GM03348 (cell line): ENCODE measurements at places on chromosomes 13 and 19.

DNA sequence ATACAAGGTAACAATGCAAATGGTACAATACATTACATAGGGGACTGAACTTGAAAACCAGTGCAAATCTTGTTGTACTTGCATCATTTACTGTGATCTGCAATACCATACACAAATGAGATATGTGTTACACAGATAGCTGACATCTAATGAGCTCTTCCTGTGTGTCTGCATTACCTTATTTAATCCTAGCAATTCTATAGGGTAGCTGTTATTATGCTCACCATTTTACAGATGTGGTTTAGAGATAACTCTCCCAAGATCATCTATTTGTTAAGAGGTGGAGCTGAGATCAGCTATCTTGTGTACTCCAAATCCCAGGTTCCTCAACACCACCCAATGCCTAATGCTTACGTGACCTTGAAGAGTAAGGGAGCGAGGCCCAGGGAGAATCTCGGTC is 21.4 kb upstream of the SERP2 start:
- no peak for DNase-seq

DNA sequence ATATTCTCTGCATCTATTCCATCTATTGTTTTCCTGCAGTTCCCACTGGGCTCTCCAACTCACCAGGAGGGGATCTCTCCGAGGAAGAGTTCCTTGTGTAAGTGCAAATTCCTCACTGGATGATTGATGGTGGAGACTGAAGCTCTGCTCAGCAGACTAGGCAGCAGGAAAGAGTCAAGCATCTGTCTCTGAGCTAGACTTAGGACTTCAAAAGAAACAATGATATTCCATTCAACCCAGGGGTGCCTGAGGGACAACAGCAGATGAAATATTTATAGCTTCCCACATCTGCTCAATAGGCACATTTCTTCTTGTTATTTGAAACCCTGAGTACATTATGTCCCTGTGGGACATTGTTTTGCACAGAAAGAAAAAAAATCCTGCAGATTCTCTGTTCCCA is at the start of the genes OR7A5 and OR7C1:
Gene OR7A5 (minus strand): TSS at position 175 of the 400 bp plus-strand sequence. CDS start 6,944 bp downstream, outside the sequence.
Gene OR7C1 (minus strand): TSS at position 175 of the 400 bp plus-strand sequence. CDS start 35,049 bp downstream, outside the sequence.
- DNase-seq: no peak

DNA sequence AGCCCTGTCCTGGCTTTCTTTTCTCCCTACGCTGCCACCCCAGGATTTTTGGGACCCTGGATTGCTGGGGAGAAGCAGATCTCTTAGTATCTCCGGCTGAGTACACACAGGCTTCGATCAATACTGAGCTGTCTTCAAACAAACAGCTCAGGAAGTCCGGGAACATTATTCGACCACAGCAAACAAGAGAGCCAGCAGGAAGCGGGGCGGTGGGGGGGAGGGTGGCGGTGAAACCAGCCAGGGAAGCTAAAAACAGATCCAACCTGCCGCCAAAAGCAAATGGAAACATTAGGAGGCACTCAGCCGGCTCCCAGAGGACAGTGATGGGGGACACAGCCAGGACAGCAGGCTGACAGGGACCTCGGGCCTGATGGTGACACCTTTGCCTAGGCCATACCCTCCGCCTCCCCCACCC is 12.2 kb upstream of the BCAM start:
- no peak for DNase-seq

DNA sequence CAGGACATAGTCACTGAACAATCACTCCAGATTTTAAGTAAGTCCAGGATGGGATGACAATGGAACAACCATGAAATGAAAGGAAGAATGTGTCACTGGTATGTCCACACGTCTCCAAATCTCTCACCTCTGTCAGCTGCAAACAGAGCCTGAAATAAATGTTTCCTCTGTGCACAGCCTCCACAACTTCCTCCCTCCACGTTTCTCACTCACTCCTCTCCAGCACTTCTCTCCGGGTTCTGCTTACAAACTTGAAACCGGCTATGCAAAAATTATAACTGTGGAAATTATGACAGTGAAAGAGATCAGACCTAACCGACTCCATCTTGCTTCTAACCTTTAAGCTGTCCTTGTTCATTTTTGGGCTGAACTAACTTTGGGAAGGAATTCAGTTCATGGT is 35.0 kb upstream of the ALOX5AP start:
- no peak for DNase-seq

GRCh38 chr13:41520660-41521630 is 63.6 kb downstream of the RGCC start:
- DNase-seq: no peak

GRCh38 chr13:87536499-87536898 is 134.7 kb upstream of the SLITRK5 start:
- DNase-seq: no peak

DNA sequence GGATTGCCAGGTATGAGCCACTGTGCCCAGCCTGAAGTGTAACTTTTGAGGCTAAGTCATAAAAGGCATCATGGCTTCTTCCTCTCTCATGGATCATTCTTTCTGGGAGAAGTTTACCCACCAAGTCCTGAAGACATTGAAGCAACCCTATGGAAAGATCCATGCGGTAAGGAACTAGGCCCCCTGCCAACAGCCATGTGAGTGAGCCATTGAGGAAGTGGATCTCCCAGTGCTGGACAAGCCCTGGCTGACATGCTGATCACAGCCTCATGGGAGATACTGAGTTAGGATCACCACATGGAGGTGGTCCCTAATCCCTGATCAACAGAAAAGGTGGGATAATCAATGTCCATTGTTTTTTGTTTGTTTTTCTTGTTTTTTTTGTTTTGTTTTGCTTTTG is 3.3 kb upstream of the NUDT19 start:
- DNase-seq: no peak

DNA sequence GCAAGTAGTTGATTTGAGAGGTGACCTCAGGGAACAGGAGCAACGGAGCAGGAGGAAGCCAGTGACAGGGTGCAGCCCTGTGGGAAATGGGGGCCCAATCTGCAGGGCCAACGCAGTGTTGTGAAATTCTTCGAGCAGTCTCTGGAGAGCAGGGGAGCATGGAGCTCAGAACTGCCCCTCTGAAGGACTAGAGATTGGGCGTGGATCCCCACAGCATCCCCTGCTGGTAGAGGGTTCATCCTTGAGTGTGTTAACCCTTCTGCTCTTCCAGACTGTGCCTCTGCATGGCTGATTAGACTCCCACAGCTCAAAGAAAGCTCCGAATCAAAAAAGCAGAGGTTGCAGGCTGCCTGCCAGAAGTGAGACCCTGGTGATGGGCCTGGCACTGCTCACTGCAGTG is 77.9 kb upstream of the UQCRFS1 start:
- DNase-seq: no peak

DNA sequence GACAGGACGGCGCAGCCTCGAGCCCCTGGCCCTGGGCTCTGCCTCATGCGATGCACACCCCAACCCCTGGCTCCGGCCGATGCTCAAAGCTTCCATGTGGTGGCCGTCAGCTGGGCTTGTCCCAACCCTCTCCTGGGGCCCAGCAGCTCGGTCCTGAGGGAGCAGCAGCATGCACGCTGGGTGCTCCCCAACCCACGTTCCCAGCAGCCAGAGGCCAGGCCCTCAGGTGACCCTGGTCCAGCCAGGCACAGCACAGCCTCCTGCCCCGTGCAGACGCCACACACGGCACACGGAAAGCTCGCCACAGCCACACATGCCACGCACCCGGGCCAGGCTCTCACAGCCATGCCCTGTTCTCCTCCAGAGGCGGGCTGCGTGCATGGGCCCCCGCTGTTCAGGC is 60.7 kb downstream of the IER2 start:
- no peak for DNase-seq

- DNase-seq: no peak
These were observed 64.4 kb downstream of the RASA3 start for GRCh38 chr13:114067886-114068651.

- DNase-seq: no peak
These were observed 3.4 kb downstream of the SF3A2 start for GRCh38 chr19:2239771-2240770.

DNA sequence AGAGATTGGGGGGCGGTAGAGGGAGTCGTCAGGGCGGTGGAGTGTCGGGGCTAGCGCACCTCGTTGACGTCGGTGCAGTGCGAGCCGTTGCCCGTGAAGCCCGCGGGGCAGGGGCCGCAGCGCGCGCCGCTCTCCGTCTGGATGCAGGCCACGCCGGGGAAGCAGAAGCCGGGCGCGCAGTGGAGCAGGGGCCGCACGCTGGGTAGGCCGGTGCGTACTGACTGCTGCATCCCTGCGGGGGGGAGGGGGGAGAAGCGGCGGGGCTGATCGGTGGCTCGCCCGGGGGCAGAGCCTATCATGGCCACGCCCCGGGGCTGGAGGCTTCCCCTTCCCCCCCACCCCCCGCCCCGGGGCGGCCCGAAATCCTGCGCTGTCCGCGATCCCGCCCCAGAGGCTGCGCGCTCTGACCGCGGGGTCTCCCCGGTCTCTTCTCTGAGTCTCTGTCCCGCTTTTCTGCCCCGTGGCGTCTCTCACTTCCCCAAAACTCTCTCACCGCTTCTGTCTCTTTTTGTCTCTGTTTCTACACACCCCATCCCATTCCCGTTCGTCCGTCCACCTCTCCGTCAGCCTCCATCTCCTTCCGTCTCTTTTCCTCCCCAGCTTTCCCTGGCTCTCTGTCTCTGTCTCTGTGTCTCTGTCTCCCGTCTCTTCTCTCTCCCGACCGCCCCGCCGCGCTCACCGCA is 1.1 kb downstream of the COMP start:
- DNase-seq: peak; percentile 91

DNA sequence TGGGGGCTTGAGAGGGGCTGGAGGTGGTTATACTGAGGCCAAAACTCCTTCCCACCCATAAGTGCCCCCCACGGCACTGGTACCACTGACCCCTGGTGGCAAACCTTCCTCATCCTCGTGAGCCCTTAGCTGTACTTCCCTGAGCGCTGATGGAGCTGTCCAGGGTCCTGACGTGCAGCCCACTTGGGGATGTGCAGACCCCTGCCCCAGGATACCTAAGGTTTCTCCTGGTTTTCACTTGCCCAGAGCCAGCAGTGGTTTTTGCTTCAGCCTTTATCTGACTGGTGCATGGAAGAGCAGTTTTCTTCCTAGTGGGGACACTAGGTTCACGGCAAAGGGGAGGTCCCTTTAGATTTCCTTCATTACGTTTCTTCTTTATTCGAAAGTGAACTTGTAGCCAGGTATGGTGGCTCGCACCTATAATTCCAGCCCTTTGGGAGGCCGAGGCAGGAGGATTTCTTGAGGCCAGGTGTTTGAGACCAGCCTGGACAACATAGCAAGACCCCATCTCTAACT is 28.7 kb upstream of the KCTD15 start:
- DNase-seq: peak; percentile 46

GRCh38 chr13:97834250-97834649 is 119.2 kb upstream of the IPO5 start:
- DNase-seq: no peak

- DNase-seq: no peak
These were observed 35.4 kb upstream of the MCF2L start for GRCh38 chr13:112933649-112934048.

GRCh38 chr13:58908019-58908679 is 1255.6 kb downstream of the DIAPH3 start:
- DNase-seq: no peak

- no peak for DNase-seq
These were observed 179.7 kb downstream of the SPRY2 start for GRCh38 chr13:80161219-80161618.

DNA sequence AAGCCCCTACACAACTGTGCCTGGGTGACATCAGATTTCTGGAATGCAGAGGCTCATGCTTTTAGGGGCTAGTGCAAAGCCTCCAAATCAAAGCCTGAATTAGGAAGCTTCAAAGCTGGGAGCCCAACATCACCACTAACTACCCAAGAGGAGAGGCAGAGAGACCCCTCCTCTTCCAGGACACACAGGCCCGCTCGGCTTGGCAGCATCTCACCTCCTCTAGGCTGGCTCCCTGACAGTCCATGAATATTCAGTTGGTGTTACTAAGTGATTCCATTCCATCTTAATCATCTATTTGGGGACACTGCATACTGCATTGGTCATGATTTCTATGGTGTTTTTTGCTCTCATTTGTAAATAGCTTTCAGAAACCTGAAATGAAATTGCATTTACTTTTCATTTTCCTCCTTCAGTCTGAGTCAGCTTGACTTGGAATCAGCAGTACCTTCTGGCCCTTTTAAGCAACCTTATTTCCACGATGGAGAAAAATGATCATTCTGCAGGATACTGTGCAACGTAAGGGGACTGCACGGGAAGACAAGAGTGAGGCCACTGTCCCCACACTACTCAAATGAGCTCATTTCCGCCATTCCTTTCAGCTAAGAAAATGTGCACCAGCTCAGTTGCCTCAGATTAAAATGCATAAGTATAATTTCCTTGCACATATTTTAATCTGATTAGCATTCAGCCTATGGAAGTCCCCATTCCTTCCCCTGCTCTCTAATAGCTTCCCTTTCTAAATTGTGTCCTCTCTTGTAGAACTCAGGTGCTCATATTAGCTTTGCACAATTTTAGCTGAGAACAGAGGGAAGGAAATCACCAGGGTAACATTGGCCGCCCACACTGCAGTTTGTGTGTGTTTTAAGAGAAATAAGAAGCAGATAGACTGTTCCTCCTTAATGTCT is 219.9 kb downstream of the RFC3 start:
- peak; percentile 6 for DNase-seq

GRCh38 chr19:1401138-1401888 is at the start of gene GAMT:
TSS of gene GAMT (minus strand) at chr19:1401542. CDS start at chr19:1401476, 66 bp downstream.
- DNase-seq: peak; percentile 92

GRCh38 chr19:3823350-3823713 is 37.2 kb upstream of the MATK start:
- DNase-seq: no peak

DNA sequence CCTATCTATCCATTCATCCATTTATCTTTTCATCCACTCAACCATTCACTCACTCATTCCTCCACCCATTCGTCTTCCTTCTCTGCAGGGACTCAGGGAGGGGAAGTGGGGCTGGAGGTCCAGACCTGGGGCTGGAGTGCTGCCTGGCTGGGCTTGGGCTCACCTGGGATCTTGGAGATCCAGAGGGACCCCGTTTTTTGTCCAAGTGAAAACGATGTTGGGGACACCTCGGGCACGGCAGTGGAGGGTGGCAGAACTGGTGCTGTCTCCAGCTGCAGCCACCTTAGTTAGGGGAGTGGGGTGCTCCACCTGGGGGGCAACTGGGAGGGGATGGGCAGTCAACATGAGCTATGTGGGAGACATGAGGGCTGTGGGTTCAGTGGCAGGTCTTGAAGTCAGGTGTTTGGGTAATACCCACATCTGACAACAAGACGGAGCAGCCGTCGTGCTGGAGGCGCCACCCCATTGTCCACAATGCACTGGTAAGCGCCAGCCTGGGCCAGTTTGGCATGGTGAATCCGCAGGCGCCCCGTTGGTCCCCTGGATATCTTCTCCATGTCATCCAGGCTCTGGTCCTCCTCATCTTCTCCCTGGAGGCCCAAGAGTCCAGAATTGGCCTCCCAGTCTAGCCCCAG is 10.2 kb downstream of the NPHS1 start:
- no peak for DNase-seq

GRCh38 chr13:30212256-30212655 is 95.1 kb downstream of the KATNAL1 start:
- no peak for DNase-seq
